ENCODE measurements at places on chromosomes 2 and 18.

GRCh38 chr2:20326163-20326780 is 24.4 kb downstream of the PUM2 start:
- H3K27ac ChIP-seq: no peak overlapping the region
- peaks cover 40% of the 10 kb centered on the region for H3K36me3 ChIP-seq
- H3K4me1 ChIP-seq: peaks cover 34% of the 10 kb centered on the region
- no peaks in the 10 kb centered on the region for H3K27me3 ChIP-seq
- H3K4me3 ChIP-seq: no peak overlapping the region

DNA sequence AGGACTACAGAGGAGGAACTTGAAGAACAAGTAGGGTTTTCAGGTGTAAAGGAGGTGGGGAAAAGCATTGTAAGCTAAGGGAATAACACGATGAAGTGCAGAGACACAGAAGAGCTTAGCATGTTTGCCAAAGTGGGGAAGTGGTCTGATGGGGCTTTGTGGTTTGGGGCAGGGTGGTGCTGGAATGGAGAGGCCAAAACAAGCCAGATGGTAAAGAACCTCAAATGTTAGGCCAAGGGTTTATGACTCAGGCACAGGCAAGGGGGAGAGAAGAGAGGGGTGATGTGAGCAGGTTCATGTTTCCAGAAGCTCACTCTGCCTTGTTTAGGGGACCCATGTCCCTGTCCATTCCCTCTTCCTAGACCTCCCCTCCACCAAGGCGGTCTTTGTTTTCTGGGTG is 104.5 kb upstream of the YWHAQ start:
- peaks cover 8% of the 10 kb centered on the region for H3K4me1 ChIP-seq
- H3K27me3 ChIP-seq: no peaks in the 10 kb centered on the region
- DNase-seq: no peak
- H3K36me3 ChIP-seq: no peaks in the 10 kb centered on the region
- no peak overlapping the region for H3K27ac ChIP-seq
- no peak overlapping the region for H3K4me3 ChIP-seq

DNA sequence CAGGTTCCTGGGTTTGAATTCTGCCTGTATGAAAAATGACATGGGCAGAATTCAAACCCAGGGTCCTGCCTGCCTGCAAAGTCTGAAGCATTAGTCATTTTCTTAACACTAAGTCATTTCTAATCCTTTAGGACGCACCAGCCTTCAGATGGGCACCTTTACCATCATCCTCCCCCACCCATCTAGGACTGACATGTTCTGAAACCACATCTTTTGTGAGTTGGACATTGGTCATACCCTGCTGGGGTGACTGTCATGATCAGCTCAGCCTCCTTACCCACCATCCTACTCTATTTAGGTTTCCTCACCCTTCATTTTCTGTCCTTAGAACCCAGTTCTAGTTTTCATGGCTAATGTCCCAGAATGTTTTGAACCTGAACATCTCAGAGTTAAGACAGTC is 104.9 kb downstream of the TRIB2 start:
- H3K4me3 ChIP-seq: no peak overlapping the region
- no peaks in the 10 kb centered on the region for H3K36me3 ChIP-seq
- no peak overlapping the region for H3K27ac ChIP-seq
- no peaks in the 10 kb centered on the region for H3K27me3 ChIP-seq

- no peak overlapping the region for H3K27ac ChIP-seq
- H3K4me1 ChIP-seq: no peaks in the 10 kb centered on the region
Observed at GRCh38 chr18:59303006-59303405, 15.4 kb downstream of the CPLX4 start.

- no peaks in the 10 kb centered on the region for H3K27me3 ChIP-seq
- no peak overlapping the region for H3K27ac ChIP-seq
- no peaks in the 10 kb centered on the region for H3K4me1 ChIP-seq
- H3K4me3 ChIP-seq: no peak overlapping the region
- H3K36me3 ChIP-seq: no peaks in the 10 kb centered on the region
Observed at GRCh38 chr18:13338318-13338717, 119.8 kb downstream of the LDLRAD4 start.

GRCh38 chr2:11280713-11281112 is 63.7 kb downstream of the ROCK2 start:
- H3K4me1 ChIP-seq: no peaks in the 10 kb centered on the region
- no peaks in the 10 kb centered on the region for H3K27me3 ChIP-seq
- H3K27ac ChIP-seq: no peak overlapping the region
- H3K36me3 ChIP-seq: peaks cover 19% of the 10 kb centered on the region
- H3K4me3 ChIP-seq: no peak overlapping the region
- no peak for DNase-seq

GRCh38 chr2:149658553-149658952 is 71.0 kb upstream of the MMADHC start:
- no peak overlapping the region for H3K4me3 ChIP-seq
- DNase-seq: no peak
- no peaks in the 10 kb centered on the region for H3K4me1 ChIP-seq
- no peak overlapping the region for H3K27ac ChIP-seq
- no peaks in the 10 kb centered on the region for H3K27me3 ChIP-seq

GRCh38 chr2:236501531-236501930 is 68.1 kb upstream of the ACKR3 start:
- H3K36me3 ChIP-seq: no peaks in the 10 kb centered on the region
- no peak for DNase-seq
- H3K4me1 ChIP-seq: no peaks in the 10 kb centered on the region
- H3K27me3 ChIP-seq: peaks cover 3% of the 10 kb centered on the region
- no peak overlapping the region for H3K4me3 ChIP-seq

DNA sequence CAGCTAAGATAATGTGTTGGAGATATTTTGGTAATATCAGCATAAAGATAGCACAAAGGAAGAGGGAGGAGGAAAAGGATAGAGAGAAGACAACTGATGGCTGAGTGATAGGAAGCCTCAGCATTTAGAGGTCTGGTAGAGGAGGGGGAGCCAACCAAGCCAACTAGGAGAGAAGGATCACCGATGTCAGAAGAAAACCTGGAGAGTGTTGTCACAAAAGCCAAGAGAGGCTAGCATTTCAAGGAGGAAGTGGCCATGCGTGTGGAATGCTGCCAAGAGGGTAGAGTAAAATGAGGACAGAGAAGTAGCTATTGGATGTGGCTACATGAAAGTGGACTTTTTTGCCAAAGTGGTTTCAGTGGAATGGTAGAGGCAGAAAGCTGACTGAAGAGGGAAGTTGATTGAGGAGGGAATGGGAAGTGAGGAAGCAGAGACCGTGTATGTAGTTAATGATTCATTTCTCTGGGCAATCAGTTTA is 34.3 kb downstream of the LCLAT1 start:
- DNase-seq: no peak
- H3K4me1 ChIP-seq: peaks cover 7% of the 10 kb centered on the region
- H3K4me3 ChIP-seq: no peak overlapping the region
- H3K27me3 ChIP-seq: no peaks in the 10 kb centered on the region
- no peak overlapping the region for H3K27ac ChIP-seq
- H3K36me3 ChIP-seq: no peaks in the 10 kb centered on the region

DNA sequence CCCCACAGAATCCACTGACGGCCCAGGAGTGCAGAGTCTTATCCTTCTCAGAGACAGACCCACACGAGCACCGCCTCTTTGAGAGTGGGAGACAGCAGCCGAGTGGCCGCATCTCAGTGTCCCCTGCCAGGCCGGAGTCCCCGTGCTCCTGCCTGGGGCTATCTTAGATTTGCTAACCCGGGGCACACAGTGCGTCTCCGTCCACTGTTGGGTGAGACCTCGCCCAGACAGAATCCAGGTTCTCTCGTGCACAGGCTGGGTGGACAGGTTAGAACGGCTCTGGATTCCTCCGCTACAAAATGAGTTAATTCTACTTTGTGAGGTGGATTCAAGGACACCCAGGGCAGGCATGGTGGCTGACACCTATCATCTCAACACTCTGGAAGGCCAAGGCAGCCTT is 88.3 kb downstream of the ZNF516 start:
- no peaks in the 10 kb centered on the region for H3K36me3 ChIP-seq
- no peak for DNase-seq
- no peaks in the 10 kb centered on the region for H3K27me3 ChIP-seq
- no peak overlapping the region for H3K27ac ChIP-seq

GRCh38 chr2:20419752-20420151 is 27.1 kb upstream of the RHOB start:
- H3K36me3 ChIP-seq: no peaks in the 10 kb centered on the region
- H3K27me3 ChIP-seq: no peaks in the 10 kb centered on the region
- peak overlapping the region; percentile 70 for H3K27ac ChIP-seq

DNA sequence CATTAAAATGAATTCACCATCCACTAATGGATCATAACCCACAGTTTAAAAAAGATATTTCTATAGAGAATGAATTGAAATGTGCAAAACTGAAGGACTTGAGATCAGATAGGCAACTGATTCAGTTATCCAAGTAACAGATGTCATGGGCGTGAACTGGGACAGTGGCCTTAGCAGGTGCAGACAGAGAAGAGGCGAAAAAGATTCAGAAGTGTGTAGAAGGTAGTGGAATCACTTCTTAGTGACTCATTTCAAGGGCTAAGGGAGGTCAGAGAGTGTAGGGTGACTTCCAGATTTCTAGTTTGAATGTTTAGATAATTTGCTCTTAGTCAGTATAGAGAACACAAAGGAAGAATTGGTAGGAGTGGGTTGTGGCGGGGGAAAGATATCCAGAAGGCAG is 79.7 kb downstream of the EHBP1 start:
- no peak overlapping the region for H3K4me3 ChIP-seq
- DNase-seq: no peak
- no peaks in the 10 kb centered on the region for H3K27me3 ChIP-seq
- no peaks in the 10 kb centered on the region for H3K4me1 ChIP-seq

DNA sequence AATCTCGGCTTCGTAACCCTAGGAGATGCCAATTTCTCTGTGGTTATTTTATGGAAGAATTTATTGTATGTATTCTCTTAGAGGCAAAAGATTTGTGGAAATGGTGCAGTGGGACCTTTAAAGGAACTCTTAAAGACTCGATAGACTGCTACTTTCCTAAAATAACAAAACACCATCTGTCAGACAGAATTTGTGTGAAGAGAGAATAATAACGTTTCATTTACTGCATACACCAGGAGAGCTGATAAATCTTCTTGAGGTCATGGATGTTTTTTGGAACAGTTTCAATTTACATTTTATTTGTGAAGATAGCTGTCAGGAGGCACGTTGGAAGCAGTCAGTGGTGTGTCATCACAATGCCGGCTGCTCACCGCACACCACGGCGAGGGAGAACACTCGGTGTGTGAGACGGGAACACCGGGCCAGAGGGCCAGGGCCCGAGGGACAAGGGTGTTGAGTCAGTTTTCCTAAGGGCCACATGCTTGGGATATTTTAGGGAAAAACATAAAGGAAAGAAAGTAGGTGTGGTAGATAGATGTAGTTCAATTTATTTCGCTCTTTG is 1681.0 kb upstream of the DDX18 start:
- no peak overlapping the region for H3K27ac ChIP-seq
- H3K36me3 ChIP-seq: no peaks in the 10 kb centered on the region
- no peaks in the 10 kb centered on the region for H3K4me1 ChIP-seq
- no peaks in the 10 kb centered on the region for H3K27me3 ChIP-seq

DNA sequence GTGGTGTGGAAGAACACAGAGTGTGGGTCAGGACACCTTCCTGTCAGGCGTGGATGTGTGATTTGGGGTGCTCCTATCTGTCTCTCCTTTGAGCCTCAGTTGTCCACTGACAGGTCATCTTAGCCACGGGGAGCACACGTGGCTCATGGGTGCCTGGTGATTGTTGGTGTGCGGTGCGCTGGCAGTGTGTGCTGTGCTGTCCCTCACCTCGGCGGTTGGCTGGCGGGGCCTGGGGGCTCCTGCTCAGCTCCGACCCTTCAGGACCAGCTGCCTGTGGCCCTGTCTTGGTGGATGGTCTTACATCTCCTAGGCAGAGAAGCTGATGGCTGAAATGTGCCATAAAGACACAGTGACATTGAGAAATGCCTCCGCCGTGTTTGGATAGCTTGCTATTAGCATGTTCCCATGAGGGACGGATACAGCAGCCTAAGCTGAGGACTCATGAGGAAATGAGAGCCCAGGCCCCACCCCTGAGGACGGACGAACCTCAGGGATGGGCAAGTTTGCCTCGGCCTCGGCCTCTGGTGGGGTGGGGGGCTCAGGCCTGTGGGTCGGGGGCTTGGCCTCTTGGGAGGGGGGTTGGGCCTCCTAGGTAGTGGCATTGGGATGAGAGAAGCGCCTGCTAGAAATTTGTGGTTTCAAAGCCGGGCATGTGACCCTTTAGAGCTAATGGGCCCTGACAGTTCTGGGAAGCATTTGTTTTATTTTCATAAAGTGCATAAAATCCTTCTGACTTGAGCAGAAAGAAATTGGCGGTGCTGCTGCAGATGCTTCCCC is 20.3 kb upstream of the ASB1 start:
- no peaks in the 10 kb centered on the region for H3K27me3 ChIP-seq
- H3K27ac ChIP-seq: no peak overlapping the region
- H3K36me3 ChIP-seq: no peaks in the 10 kb centered on the region
- H3K4me1 ChIP-seq: no peaks in the 10 kb centered on the region
- DNase-seq: no peak

DNA sequence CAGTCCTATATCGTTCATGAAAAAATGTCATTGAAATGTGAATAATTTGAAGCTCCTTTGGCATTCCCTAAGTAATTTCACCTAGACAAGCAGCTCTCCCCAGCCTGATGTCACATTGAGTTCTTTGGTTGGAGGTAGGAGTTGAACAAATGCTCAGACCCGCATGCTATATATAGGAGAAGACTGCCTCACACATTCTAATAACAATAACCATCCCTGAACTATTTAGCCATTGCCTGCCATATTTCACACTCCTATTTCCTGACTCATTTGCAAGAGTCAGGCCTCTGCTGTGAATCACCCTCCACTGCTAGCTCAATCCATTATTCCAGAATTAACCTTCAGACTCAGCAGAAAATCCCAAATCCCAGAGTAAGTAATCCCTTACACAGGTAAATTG is 256.6 kb upstream of the ACVR2A start:
- H3K36me3 ChIP-seq: no peaks in the 10 kb centered on the region
- H3K27me3 ChIP-seq: no peaks in the 10 kb centered on the region
- H3K27ac ChIP-seq: no peak overlapping the region
- H3K4me3 ChIP-seq: no peak overlapping the region

GRCh38 chr2:65710356-65710755 is 278.0 kb upstream of the SPRED2 start:
- no peak overlapping the region for H3K4me3 ChIP-seq
- no peak for DNase-seq

- H3K36me3 ChIP-seq: no peaks in the 10 kb centered on the region
- no peak overlapping the region for H3K4me3 ChIP-seq
- H3K27me3 ChIP-seq: no peaks in the 10 kb centered on the region
- peaks cover 14% of the 10 kb centered on the region for H3K4me1 ChIP-seq
- H3K27ac ChIP-seq: no peak overlapping the region
Observed at GRCh38 chr2:173048522-173048896, 27.1 kb upstream of the MAP3K20 start.

DNA sequence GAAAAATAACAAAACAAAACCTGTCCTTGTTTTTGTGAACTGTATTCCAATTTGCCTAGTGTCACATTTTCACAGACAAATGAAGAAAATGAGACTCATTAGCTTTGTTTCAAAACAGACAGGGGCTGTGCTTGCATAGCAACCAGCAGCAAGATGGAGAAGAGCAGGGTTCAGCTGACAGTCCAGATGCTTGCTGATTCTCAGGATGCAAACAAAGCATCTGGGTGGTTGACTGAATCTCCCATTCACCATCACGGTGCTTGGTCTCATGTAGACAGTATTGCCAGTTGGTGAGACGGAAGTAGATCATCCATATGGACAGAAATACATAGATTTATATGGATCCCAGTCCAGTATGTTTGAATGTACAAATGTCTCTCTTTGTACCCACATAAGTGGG is 326.8 kb downstream of the CCDC85A start:
- no peak overlapping the region for H3K4me3 ChIP-seq
- no peak overlapping the region for H3K27ac ChIP-seq
- DNase-seq: no peak
- no peaks in the 10 kb centered on the region for H3K27me3 ChIP-seq

- no peaks in the 10 kb centered on the region for H3K36me3 ChIP-seq
- H3K4me1 ChIP-seq: peaks cover 4% of the 10 kb centered on the region
- H3K4me3 ChIP-seq: no peak overlapping the region
- no peak for DNase-seq
Observed at GRCh38 chr2:74304332-74305148, 38.7 kb downstream of the SLC4A5 start.

All from upper lobe of right lung (tissue), 1 donor.